Pulmonary artery endothelial cell (primary cell): ENCODE measurements at places on chromosomes 7 and 10. TPM values are rescaled to one million over a fixed set of nuclear protein-coding genes. Genes with fewer than 3 reads are reported as not detected.

The SPDYE9 gene
- total RNA-seq: not detected in 2 replicates

The A1CF gene
- not detected in 2 replicates for total RNA-seq

The PLXNA4 gene
- total RNA-seq: 12.5 and 15.5 TPM in 2 replicates

The TAF3 gene
- 1.6 and 2.4 TPM in 2 replicates for total RNA-seq

The AKR1C8 gene
- not detected in 2 replicates for total RNA-seq

The CCDC172 gene
- not detected in 2 replicates for total RNA-seq

The PHYH gene
- 7.8 and 8.6 TPM in 2 replicates for total RNA-seq

The TMEM229A gene
- not detected in 2 replicates for total RNA-seq

The SNCG gene
- total RNA-seq: 43.1 and 45.0 TPM in 2 replicates

The TFR2 gene
- 0.33 and 0.85 TPM in 2 replicates for total RNA-seq

- no peak for DNase-seq
These were observed 54.2 kb downstream of the DLG5 start for GRCh38 chr10:77872151-77872946.

GRCh38 chr10:110918269-110918642 lies 724 bp downstream of the BBIP1 start:
- peak; percentile 84 for DNase-seq

- no peak for DNase-seq
These were observed 88.5 kb downstream of the ADCY1 start for GRCh38 chr7:45662540-45663166.

- no peak for DNase-seq
These were observed 597 bp downstream of the APBB1IP start for GRCh38 chr10:26438534-26439341.

DNA sequence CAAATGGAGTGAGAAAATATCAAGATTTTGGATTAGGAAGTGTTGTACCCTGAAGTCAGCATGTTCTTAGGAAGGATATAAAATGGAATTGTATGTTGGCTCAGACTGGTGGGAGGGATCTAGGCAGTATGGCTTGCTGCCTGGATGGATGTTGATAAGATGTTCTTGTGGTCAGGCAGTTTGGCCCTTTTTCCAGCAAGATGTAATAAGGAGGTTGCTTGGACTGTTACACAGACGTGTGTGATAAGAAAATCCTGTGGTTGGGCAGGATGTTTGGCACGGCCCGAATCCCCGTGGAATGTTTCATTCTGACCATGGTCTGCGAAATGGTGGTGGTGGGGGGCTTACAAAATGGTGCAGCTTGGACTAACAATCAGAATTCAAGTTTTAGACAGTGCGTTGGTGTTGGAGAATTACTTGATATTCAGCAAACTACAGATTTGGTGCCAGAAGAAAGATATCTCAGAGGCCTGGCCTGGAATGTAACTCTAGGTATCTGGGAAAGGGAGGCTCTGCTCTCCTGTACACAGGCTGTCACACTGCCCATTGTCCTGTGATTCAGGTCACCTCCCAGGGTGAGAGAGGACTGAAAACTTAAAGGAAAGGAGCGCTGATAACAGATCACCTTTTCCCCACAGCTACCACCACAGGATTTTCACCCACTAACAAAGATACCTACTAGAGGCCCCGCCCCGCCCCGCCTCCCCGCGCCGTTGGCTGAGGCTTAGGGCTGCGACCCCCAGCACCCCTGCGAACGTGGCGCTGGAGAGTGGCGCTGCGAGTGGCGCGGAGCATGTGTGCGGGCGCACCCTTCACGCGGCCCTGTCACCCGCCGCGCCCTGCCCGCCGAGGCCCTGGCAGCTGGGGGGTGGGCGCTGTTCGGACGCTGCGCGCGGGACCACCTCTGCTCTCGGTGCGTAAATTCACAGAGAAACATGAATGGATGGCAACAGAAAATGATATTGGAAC lies 19.3 kb upstream of the ZNF680 start:
- DNase-seq: no peak

DNA sequence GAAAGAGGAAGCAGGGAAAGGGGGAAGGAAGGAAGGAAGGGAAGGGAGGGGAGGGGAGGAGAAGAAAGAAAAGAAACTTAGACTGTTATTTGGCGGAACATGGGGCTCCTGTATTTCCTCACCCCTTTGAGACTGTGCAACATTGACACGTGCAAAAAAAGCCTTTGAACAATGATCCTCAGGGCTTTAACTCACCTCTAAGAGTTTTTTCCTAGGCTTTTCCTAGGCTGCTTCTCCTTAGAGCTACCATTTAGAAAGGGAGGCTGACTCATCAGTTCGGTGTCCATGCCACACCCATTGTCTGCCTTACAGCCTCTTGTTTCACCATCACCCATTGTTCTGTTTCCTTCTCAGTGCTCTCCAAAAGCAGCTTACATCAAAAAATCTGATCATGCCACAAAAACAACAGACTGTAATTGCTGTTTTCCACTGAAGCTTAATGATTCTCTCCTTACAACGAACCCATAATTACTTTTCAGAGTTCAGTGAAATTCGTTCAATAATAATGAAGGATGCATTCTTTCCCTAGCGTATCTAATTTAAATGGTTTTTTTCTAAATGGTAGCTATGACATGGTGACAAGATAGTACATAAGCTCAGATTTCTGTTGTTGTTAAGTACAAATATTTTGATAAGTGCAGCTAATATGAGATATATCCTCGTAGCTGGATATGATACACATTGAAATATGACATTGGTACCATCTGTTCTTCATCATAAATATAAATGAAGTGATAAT lies 90.8 kb downstream of the PRLHR start:
- peak; percentile 8 for DNase-seq

DNA sequence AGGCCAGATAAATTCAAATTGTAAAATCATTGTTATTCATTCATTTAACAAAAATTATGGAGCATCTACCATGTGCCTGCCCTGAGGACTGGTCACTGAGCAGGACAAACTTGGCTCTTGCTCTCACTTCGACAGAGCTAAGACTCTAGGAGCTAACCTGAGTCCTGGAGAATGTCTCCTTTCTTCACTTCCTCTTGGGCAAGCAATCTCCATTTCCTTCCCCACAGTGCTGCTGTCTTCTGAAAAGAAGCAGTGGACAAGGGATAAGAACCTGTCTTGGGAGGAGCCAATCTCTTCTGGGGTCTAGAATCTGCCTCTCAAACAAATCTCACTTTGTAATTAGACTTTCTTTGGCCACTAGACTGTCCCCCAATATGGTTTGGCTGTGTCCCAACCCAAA lies 76.2 kb upstream of the PLXNA4 start:
- DNase-seq: no peak

- no peak for DNase-seq
These were observed 54.9 kb downstream of the ABCB1 start for GRCh38 chr7:87545760-87546159.

- no peak for DNase-seq
These were observed 5.6 kb downstream of the CDC123 start for GRCh38 chr10:12201543-12201942.

- DNase-seq: no peak
These were observed 317.6 kb downstream of the GRID1 start for GRCh38 chr10:86048973-86049372.

DNA sequence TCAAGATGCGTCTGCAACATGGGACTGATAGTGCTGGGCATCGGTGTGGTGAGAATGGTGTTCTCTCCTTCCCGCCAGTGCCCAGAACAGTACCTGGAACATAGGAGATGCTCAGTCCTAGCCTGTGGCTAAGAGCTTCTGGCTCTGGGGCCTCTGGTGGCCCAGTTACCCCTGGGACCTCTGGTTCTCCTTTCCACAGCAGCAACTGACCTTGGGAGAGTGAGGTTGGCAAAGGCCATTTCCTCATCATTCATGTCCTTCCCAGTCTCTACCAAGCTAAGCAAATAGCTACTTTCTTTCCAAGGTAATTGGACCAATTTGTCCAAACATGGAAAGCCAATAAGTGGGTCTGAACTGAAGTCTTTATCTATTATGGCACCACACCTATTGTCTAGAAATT lies 11.6 kb upstream of the GOLGA7B start:
- DNase-seq: no peak

DNA sequence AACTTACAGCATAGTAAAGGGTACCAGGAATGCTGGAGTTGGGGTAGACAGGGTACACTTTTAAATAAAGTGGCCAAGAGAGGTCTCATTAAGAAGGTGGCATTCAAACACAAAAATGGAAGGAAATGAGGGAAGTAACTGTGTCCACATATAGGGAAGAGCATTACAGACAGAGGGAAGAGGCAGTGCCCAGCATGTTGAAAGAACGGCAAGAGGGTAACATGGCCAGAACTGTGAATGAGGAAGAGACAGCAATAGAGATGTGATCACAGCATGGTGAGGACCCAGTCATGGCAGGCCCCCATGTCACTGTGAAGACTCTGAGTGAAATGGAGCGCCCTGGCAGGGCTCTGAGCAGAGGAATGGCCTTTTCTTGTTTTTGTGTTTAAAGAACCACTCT lies 35.1 kb upstream of the ZNRF2 start:
- no peak for DNase-seq

DNA sequence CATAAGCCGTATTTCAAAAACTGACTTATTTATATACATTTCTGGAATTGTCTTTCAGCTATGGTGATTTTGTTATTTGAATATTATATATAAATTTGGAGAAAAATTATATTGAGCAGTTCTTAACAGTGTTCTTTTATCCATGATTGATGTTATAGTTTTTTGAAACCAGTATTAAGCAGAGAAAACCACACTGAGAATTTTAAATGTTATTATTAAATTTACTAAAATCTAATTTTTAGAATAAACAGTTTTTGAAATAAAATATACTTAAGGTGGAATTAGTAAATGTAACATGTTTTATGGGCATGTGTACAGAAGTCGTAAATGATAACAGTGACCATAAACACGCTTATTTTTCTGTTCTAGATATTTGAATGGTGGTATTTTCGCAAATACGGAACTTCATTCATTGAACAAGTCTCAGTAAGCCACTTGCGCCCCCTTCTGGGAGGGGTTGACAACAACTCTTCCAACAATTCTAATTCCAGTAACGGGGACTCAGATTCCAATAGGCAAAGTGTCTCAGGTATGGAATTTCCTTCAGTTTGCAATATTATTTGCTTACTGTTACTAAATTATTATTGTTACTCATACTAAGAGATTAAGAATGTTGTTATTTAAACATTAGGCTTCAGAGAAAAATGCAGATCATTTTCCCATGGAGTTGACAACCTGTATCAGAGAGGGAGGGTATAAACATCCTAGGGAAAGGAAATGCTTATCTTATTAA lies 166.1 kb downstream of the ST7 start:
- peak; percentile 51 for DNase-seq

- no peak for DNase-seq
These were observed 173.1 kb downstream of the PTPRN2 start for GRCh38 chr7:158414486-158414961.

DNA sequence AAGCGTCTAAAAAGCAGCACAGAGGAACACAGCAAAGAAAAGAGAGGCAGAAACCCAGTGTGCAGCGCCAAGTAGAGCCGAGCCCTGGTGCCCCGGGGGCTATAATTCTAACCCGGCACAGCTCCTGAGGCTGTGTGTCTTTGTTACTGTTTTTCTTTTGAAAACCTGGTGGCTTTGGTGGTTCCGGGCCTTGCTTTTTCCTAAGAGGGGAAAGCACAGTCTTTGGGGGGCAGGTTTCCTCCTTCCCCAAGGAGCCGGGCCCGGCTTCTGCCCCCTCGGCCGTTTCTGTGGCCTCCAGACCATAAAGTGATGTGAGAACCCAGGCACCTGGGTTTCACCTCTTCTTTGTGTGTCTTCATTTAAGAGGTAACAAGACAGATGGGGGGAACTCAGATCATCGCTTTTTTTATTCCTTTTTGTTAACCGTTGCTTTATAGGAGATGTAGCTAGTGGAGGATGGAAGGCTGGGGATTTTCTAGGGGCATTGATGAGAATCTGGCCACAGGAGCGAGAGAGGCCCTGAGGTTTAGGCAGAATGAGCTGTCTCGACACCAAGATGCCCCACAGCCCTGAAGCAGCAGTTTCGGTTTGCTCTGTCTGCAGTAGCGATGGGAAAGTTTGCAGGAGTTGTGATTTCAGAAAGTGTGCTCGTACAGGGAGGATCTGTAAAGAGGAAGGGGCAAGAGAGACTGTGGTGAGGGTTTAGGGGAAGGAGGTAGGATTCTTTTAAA lies 367.8 kb upstream of the GALNT17 start:
- no peak for DNase-seq

DNA sequence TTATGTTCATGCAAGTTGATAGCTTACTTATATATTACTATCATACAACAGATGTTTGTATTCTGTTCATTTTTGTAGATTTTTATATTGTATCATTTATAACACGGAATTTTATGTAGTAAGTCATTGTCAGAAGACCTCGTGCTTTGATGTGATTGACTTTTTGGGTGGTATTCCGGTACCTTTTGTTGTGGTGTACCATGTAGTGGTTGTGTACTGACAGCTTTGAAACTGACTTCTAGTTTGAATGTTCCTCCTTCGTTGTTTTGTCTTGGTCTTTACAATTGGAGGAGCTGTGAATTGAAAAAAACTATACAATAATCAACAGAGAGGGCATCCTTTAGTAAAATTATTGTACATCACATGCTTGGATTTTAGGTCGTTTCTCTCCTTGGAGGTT lies 61.5 kb downstream of the WAC start:
- DNase-seq: no peak

DNA sequence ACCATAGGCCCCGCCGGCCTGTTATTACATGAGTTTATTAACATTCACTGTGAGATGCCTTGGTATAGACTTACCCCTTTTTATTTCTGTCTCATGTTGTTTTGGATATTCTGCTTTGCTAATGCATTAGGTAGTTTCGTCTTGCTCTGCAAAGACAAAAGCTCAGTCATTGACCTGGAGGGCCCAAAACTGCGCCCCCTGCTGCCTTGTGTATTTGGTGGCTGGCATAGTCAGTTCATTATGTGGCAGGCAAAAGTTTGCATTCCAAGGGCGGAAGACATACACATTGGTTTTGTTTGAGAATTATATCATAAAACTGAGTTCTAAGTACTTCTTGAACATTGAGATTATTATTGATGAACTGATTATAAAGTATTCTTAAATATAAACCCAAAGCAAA lies 372.5 kb downstream of the SDK1 start:
- no peak for DNase-seq

DNA sequence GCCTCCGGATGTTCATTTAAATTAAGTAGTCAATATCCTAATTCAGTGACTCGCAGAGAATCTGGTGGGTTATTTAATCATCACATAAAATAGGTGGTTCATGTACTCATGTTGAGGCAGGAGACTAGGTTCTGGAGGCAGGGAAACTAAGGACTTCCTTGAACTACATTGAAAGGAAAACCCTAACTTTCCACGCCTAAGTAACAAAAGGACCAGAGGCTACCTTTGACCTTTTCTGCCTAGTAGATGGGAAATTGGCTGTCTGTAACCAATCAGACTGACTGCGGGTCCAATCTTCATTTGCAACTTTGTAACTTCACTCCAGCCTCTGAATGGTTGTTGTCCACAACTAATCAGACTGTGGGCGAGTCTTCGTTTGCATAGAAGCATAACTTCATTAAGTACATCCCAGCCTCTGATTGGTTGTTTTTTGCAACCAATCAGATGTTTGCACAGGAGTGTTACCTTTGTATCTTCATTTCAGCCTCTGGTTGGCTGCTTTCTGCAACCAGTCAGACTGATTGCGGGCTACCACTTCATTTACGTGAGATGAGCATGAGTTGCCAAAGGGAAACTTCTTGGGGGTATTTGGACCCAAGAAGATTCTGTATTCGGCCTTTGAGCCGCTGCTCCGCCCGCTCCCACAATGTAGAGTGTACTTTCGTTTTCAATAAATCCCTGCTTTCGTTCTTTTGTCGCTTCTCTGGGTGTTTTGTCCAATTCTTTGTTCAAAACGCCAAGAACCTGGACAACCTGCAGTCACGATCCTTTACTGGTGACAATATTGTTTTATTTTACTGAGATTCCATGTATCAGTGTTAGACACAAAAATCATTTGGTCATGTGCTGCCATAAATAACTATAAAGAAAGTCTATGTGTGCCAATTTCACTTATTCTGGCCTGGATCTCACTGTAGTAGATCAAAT lies 1.7 kb upstream of the ST7 start:
- no peak for DNase-seq

GRCh38 chr10:63553031-63553430 lies 31.8 kb downstream of the REEP3 start:
- no peak for DNase-seq
